ENCODE measurements at places on chromosomes 16 and 17.

- DNase-seq = no peak
Observed at GRCh38 chr16:68079626-68080344, 5.4 kb upstream of the NFATC3 start.

DNA sequence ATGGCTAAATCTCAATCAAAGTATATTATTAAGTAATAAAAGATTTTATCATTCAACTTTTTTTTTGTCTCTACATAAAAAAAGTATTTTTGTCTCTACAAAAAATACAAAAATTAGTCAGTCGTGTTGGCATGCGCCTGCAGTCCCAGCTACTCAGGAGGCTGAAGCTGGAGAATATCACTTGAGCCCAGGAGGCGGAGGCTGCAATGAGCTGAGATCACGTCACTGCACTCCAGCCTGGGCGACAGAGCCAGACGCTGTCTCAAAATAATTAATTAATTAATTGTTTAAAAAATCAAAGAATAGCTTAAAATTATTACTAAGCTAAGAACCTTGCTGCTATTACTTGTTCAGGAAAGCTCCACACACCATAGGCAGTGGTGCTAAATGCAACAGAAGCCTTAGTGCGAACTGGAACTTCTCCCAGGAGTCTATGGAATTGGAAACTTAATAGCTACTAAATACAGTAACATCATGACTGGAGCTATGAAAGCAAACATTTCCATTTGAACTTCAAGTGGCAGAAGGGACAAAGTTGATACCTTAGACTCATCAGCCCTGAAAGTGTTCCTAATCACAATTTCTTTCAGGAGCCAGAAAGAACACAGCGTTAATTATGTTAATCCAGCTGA, 22.6 kb downstream of the ADCY9 start:
- DNase-seq = no peak

- no peak for DNase-seq
Observed at GRCh38 chr16:68146585-68146984, 61.4 kb downstream of the NFATC3 start.

GRCh38 chr16:22220714-22221113, 14.6 kb downstream of the EEF2K start:
- DNase-seq = no peak

GRCh38 chr17:82076785-82077591, 11.4 kb upstream of the DUS1L start:
- no peak for DNase-seq

DNA sequence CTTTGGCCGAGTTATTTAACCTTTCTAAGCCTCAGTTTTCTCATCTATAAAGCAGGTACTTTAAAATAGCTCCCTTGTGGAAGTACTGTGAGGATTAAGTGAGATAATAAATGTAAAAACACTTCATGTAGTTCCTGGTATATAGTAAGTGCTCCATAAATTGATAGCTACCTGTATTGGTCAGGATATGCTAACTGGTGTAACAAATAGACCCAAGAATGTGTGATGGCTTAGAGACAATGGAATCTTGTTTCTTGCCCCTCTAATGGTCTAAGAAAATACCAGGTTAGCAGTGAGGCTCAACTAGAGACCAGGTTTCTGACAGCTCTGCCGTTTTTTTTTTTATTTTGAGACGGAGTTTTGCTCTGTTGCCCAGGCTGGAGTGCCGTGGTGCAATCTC, 29.8 kb downstream of the CCR7 start:
- no peak for DNase-seq

DNA sequence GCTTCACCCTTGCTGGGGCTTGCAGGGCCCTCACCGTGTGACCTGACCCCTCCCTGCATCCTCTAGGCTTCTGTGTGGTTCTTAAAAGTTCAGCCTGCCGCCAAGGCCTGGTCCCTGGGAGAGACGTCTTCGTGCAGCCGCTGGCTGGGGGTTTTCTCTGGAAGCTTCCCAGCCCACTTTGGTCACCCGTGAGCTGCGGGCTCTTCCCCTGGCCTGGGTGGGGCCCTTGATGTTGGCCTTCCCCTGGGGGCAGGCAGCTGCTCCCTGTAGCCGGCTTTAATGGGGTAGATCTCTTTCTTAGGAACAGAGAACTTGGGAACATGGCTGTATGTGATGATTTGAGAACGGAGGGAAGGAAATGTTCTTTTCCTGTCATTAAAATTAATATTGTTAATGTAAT, 32.7 kb downstream of the ZNF750 start:
- DNase-seq = no peak

- peak; percentile 71 for DNase-seq
Observed at GRCh38 chr17:48543107-48543853, 1.6 kb downstream of the HOXB2 start.

- no peak for DNase-seq
Observed at GRCh38 chr16:11543661-11544393, 42.9 kb downstream of the LITAF start.

DNA sequence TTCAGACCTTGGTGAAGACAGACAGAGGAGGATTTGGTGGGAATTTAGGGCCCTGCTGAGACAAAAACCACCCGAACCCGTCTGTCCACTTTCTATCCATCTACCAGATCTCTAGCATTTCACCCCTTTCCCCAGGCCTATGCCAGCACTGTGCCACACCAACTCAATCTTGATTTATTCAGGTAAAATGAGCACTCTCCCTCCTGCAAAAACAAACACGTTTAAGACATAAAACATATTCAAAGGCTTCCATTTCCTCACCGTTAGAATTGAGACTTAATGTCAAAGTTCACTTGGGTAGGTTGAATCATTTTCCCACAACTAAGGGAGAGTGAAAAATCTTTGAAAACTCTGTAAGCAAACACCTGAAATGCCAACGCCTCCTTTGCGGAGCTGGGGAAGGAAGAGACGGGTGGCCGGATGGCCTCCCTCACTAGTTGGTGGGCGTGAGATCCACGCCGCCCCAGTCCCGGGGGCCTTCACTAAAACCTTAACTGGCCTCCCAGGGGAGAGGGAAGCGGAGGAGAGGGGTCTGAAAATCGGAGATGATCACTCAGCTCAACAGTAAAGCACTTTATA, 862 bp downstream of the DCAKD start:
- DNase-seq = no peak

DNA sequence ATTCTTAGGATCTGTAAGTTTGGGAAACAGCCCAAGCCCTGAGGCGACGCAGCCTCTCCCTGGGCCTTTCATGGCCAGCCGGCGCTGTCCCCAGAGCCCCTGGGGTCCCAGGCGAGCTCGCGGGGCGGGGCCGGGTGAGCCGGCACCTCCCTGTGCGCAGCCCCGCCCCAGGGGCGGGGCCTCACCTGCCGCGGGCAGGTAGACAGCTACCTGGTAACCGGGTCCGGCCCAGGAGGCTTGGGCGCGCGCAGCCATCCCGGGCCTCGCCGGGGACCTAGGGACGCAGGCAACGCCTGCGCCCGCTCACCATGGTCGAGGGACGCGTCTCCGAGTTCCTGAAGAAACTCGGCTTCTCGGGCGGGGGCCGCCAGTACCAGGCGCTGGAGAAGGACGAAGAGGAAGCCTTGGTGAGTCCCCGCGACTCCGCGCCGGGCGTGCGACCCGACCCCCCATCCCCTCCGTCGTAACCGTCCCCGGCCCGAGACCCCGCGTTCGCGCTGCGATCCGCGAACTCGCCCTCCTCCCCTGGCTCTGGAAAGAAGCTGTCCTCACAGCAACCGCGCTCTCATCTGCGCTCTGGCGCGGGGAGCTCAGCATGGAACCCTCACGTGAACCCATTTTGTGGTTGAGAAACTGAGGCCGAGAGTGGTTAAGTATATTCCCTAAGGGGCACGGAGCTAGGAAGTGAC, at the start of gene ATP2C2:
ATP2C2 (plus strand) TSS at position 231 of the 689 bp plus-strand sequence; CDS start at position 309, 78 bp downstream.
- DNase-seq = no peak

GRCh38 chr16:7363422-7364417, 31.1 kb downstream of the RBFOX1 start:
- DNase-seq = no peak

DNA sequence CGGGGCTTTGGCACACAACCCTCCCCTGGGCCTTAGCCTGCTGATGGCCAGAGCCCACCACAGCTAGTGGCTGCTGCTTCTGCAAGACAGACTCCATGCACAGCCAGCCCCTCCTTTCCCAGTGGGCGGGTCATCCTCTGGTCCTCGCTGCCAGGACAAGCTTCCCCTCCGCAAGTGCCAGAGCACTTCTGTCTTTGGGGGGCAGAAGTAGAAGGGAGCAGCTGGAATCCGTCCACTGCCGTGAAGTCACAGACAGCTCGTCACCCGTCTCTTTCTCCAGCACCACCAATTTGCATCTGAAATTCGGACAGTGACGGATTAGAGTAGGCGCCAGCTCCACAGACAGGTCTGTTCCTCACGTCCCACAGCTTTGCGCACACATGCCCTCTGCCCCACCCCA, 31.3 kb upstream of the NAT9 start:
- DNase-seq = no peak

- no peak for DNase-seq
Observed at GRCh38 chr16:877242-878071, 76.9 kb upstream of the GNG13 start.

GRCh38 chr17:35607239-35607847, 20.2 kb downstream of the AP2B1 start:
- no peak for DNase-seq

GRCh38 chr17:39782481-39782880, 44.7 kb downstream of the GRB7 start:
- no peak for DNase-seq

GRCh38 chr16:17294856-17295255, 175.9 kb downstream of the XYLT1 start:
- no peak for DNase-seq

DNA sequence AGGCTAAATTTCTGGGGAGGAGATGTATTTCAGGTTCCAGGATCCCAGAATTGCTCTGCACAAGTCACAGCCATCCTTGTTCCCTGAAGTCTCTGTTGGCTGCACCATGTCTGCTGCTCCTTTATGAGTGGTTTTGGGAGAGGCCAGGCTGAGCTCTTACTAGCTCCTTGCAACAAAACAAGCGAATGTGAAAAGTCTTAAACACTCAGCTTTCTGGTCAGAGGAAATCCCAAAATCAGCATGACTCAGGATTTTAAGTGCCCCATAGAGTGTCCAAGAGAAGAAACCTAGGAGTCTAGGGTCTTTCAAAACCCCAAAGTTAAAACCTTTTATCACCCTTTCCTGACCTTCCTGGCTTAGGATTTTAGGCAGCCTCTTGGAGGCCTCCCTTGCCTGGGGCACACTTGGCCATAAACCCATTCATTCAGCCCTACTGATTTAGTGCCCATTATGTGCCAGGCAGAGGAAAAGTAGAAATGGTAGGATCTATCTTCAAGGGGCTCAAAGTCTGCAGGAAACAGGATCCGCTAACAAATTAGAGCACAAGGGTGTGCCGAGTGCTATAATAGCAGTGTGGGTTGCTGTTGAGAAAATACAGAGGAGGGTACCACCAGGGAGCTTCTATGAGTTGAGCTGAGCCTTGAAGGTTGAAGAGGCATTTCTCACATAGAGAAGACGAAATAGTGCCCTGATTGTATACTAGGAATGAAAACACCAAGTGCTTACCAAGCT, 36.9 kb downstream of the SOST start:
- DNase-seq = no peak

DNA sequence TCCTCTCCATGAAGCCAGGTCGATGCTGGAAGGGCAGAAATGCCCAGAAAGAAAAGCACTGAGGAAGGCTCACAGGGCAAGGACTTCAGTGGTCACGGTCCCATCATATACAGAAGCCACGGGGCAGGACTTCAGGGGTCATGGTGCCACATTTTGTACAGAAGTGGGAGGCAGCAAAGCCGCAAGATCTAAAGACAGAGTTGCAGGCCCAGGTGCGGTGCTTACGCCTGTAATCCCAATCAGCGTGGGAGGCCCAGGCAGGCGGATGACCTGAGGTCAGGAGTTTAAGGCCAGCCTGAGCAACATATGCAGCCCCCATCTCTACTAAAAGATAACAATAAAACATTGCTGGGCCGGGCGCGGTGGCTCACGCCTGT, 96.0 kb downstream of the NXN start:
- no peak for DNase-seq

DNA sequence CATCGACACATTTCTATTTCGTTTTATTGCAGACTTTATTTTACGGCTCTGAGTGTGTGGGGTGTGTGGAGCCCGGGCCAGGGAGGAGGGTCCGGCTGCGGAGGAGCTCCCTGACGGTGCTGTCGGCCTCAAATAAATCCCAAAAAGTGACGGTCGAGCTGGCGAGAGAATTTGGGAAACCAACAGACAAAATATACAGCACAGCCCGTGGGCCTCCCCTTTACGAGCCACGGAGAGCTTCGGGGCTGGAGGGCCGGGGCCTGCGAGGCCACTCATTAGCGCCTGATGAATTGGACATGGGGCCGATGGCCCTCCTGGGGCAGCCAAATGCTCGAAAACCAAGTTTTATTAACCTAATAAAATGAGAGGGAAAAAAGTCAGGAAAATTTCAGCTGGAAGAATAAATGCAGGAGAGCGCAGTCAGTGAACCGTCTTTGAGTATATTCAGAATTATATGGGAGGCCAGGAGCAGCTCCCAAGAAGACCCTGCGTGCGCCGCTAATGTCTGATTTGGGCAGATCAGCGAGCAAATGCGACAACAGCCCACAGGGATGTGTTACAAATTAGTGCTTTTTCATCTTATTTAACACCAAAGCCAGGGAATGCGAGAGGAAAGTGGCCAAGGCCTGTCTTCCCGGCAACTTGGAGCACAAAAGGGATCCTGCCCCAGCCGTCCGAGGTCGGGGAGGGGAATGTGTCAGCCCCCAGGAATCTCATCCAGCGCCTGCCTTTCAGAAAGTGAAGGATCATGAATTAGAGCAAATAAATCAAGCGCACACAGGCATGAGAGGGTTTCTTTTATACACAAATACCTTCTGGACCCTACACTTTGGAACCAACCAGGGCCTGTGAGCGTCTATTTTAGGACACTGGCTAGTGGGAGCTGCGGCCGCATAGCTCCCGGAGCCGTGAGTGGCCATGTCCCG, 249.1 kb downstream of the C16orf95 start:
- DNase-seq = no peak

GRCh38 chr16:14529010-14529669, 100.9 kb downstream of the PARN start:
- peak; percentile 52 for DNase-seq

DNA sequence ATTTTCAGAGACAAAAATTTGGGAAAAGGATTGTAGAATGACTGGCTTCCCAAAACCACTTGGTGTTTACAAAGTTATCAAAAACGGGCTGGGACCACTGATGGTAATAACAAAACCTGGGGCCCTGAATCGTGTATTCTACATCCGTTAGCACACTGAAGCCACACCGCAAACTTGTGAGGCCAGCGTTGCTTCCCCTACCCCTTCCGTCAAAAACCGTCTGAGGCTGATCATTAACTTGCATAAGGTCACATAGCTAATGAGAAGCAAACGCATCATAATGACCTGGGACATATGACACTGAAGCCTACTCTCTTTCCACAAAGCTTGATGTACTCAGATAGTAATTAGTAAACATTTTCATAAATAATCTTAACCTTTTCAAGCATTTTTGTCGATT, 704.3 kb downstream of the MAF start:
- no peak for DNase-seq

- no peak for DNase-seq
Observed at GRCh38 chr17:76196675-76197074, 43.6 kb downstream of the RNF157 start.

GRCh38 chr17:47335101-47335936, 11.6 kb downstream of the EFCAB13 start:
- DNase-seq = no peak

- no peak for DNase-seq
Observed at GRCh38 chr17:73585583-73585982, 58.7 kb downstream of the SDK2 start.

GRCh38 chr17:45971698-45972141, 27.3 kb upstream of the STH start:
- DNase-seq = no peak
